ENCODE measurements at places on chromosomes 13 and 19.
A peak's percentile ranks its signal among the peaks of the same experiment; 100 is the strongest.

DNA sequence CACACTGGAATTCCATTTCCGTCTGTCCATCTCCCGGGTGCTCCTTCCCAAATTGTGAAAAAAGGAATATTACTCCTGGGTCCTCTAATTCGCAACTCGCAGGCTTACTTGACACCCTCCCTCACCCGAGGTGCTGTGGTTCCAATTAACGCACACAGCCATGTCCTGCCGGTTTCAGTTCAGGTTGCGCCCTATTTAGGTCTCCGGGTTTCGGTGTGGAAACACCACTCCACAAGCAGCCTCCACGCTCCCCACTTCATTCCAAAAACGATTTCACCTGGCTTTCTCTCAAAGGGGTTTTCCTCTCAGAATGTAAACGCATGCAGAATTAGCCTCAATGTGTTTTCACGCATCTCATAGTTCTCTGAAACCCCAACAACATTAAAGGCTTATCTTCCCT lies 37.9 kb downstream of the NAXD start:
- no peak for DNase-seq

DNA sequence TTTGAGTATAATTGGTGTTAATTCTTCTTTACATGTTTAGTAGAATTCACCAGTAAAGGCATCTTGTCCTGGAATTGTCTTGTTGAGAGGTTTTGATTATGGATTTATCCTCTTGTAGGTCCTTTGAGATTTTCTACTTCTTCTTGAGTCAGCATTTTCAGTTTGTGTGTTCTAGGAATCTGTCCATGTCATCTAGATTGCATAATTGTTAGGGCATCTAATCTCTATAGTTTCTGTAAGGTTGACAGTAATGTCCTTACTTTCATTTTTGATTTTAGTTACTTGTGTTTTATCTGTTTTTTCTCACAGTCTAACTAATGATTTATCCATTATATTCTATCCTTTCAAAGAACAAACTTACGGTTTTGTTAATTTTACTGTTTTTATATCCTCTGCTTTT lies 492.0 kb downstream of the FGF9 start:
- no peak for DNase-seq

DNA sequence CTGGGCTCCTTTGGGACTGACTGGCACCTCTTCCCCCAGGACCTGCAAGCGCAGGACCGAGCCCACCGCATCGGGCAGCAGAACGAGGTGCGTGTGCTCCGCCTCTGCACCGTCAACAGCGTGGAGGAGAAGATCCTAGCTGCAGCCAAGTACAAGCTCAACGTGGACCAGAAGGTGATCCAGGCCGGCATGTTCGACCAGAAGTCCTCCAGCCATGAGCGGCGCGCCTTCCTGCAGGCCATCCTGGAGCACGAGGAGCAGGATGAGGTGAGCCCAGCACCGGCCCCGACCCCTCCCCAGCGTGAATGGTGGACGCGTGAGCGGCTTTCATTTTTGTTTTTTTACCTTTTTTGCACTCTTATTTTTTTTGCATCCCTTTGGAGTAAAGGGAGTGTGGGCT lies 56.0 kb upstream of the LDLR start:
- no peak for DNase-seq

GRCh38 chr19:46639358-46640182 lies 3.6 kb upstream of the GNG8 start:
- peak; percentile 69 for DNase-seq

- DNase-seq = no peak
Measured at GRCh38 chr13:110973007-110973700, 58.3 kb upstream of the ANKRD10 start.

DNA sequence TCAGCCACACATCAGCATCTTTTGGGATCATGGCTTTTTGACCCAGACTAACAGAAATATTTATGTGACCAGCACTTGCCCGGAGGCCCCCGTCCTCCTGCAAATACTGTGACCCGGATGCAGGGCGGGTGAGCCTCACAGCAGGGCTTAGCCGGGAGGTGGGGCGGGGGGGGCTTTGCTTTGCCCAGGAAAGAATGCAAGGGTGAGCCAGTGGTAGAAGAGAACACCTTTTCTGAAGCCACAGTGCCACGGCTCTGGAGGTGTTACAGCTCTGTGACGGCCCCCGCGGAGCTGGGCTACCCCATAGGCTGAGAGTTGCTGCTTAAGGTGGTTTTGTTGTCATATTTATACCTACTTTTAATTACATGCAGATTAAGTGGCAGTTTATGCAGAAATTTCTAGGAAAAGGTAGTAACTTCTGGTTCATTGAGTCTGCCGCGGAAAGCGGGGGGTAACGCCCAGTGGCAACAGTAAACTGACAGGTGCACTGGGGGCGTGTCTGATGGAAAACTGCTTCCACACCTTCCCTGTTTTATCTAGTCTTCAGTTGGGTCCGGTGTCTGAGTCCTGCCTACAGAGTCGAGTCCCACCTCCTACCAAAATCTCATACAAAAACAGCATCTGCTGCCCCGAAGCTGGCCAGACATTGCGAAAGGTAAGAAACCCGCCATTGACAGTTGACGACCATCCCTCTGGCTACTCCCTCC lies 187.9 kb downstream of the TEX29 start:
- no peak for DNase-seq

- no peak for DNase-seq
Measured at GRCh38 chr13:49546561-49546960, 38.8 kb downstream of the RCBTB1 start.

DNA sequence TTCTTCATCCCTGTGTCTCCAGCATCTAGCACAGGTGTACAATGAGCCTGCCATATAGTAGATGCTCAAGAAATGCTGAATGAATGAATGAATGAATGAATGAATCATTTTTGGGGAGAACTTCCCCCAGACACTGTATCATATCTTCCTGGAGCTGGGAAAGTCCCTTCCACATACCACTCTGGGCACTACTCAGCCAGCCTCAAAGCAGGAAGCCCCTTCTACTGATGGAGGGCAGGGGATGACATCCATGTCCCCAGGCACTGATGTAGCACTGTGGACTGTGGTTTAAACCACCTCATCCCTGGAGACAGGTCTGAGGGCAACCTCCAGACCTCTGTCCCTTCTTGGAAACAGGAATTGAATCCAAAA lies 4.8 kb downstream of the GNA15 start:
- no peak for DNase-seq
